ENCODE measurements at places on chromosomes 7 and 10.
A peak's percentile ranks its signal among the peaks of the same experiment; 100 is the strongest.

DNA sequence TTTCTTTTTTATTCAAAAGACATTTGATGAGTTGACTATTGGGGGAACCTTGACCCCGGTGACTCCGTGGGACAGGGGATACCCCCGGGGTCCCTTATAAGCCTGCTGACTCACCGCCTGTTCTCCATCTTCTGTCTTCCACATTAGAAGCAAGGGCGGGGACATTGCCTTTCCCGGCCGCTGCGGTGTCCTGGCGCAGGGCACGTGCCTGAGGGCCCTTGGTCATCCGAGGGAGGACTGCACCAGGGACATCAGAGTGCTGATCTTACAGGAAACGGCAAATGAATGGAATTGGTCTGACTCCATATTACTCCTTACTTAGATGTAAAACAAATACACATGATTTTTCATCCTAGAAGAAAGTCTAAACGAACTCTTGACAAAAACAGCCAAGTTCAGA, 170.1 kb downstream of the CUX1 start:
- no peak for DNase-seq

DNA sequence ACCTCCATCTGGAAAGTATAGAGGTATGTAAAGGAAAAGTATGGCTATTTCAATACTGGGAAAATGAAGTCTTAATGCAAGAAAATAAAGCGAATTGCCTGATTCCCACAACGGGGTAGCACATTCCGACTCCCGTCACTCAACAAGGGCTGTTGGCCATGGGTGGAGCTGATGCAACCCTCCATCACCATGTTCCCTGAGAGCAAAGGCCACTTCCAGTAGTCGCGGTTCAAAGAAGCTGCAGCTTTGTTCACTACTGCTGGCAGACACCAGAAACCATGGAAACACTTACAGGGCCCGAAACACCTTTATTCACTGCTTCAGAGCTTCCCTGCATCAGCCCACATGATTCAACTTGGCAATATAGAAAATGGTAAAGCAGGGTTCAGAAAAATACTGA, 44.0 kb downstream of the TMEM26 start:
- DNase-seq, result no peak

GRCh38 chr7:134019251-134019650, 107.9 kb upstream of the LRGUK start:
- DNase-seq, result no peak

- DNase-seq, result no peak
Measured at GRCh38 chr7:1742555-1743303, 72.7 kb downstream of the ELFN1 start.

DNA sequence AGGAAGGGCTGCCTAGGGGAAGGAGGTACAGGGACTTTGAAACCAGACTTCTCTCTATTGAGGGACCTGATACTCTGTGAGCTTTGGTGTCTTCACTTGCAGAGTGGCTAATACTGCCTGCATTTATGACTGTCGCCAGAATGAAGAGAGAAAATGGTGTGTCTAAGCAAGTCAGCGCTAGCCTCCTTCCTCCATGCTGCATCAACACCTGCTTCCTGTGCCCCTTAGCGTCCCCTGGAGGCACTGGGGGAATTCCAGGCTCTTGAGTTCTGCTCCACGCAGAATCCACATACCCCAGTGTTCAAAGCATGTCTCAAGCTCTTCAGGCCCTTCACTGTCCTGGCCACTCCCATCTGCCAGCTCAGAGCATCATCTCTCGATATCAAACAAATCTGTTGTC, 140.5 kb downstream of the PKD1L1 start:
- DNase-seq, result no peak

DNA sequence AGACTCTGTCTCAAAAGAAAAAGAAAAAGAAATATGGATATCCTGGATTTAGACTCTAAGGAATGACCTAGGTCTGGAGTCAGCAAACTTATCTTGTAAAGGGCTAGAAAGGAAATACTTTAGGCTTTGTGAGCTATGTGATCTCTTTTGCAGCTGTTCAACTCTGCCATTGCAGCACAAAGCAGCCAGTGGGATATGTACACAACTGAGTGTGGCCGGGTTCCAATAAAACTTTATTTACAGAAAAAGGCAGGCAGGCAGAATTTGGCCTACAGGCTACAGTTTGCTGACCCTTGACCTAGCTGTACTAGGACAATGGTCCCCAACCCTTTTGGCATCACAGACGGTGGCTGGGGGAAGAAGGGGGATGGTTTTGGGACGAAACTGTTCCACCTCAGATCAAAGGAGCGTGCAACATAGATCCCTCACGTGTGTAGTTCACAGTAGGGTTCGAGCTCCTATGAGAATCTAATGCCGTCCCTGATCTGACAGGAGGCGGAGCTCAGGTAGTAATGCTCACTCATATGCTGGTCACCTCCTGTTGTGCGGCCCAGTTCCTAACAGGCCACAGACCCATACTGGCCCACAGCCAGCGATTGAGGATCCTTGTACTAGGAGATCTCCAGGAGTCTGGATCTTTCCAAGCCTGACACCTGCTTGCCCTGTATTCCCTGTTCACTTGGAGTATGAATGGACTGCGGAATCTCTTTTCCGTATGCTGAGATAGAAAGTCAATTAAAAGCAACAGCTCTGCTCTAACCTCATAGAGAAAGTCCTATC, 63.0 kb downstream of the CUL1 start:
- DNase-seq, result no peak

DNA sequence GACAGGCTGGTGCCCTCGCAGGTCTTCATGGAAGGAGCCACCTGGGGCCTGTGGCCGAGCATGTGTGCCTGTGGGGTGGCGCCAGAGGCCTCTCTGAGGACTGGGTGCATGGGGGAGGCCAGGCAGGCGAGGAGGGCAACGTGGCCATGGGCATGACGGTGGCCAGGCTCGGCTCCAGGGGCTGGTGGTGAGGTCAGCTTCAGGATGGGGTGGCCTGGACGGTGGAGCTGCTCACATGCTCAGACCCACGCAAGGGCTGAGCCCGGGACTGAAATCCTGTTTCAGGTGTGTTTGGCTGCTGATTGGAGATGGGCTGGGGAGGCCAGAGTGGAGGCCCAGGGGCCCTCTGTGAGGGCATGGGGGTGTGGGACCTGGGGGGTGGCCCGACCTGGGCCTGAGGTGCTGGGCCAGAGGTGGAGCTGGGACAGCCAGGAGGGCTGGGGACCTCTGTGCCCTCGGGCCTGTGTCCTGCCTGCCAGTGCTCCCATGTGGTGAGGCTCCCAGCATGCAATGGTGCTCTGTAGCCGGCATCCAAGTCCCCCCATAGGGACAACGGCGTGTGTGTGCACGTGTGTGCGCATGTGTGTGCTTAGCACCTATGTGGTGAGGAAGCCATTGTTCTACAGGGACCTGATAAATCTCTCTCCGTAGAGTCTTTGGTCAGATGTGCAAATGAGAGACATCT, 71.1 kb downstream of the INPP5A start:
- DNase-seq, result no peak

GRCh38 chr10:44382131-44382858, 2.6 kb downstream of the CXCL12 start:
- no peak for DNase-seq

GRCh38 chr7:128114806-128115205, 83.6 kb upstream of the LRRC4 start:
- no peak for DNase-seq

DNA sequence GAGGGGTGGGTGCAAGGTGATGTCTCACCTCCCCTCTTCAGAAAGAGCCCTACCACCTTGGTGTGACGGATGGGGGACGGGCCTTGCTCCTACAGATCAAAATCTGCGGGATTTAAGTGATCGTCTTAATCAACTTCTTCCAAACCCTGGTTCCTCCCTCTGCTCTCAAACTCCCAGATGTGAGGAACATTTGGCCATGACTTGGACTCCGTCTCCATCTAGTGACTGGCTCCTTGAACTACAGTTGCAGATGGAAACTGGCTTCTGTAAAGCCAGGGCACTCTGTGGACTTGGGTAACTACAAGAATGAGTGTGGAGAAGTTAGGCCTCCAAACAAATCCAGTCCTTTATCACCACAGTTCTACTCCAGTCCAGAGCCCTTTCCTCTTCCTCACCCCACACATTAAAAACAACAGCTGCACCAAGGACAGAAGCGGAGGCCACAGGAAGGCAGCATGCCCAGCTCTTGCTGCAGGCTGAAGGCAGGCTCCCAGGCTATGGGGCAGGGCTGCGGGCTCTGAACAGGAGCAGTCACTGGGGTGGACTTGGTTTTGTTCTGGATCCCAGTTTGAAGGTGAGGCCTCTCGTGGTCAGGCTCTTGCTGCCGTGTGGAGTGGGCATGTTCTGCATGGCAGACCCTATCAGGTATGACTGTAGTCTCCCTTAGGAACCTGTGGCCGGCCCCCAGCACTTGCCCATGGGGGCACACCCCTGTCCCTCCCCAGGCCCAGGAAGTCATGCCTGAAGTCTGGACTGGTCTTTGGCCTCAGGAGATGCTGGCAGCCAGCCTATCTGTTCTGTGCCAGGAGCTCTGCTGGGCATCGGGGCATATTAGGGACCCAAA, 79.4 kb downstream of the VWC2 start:
- DNase-seq, result peak; percentile 85

DNA sequence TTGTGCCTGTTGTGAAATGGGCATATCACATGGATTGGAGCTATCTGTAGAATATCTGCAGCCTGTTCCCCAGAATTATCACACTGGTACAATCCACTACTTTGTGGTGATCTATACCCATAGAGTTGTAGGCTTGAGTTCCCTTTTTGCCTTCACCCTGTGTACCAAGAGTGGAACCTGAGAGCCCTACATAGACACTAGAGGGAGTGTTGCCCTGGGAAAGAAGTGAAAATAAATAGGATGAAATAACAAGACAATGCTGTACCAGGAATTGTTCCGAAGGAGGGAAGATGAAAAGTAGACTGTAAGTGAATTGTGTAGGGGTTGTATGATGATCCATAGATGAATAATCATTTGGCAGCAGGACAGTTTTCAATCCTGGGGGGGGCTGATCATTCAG, 9.0 kb downstream of the SORCS3 start:
- no peak for DNase-seq

DNA sequence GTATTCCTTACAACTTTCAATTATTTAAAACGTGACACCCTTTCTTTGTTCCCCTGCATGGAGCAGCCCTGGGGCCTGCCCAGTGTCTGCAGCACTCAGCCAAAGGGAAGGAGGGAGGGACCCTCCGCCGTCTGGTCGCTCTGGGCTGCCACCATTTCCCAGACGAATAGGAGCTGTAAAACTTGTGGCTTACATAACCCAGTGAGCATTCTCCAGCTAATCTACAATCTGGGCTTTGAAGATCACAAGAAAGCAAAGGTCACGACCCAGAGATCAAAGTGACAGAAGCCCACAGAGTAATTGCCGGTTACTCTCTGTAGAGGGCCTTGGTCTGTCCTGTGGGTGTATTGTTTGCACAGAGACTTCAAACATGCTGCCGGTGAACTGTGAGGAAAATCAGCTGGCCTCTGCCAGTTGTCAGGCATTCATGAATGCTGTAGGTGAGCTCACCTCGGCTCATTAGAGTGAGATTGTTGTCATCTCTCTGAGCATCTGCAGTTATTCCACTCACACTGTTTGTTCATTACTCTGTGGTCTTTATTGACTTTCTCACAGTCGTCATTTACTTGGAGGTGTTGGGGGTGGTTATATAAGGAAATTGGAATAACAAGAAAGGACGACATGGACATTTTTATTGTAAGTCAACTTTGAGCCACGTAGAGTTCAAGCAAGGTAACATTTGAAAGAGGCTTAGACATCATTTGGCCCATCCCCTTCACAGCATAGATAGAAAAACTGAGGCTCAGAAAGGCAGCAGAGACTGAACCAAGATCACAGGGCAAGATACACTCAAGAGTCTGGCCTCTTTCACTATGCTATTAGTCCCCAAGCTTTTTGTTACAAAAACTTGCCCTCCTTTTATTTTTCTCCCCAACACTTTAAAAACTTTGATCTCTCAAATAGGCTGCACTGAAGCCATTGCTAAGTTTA, 619.8 kb downstream of the LRMDA start:
- no peak for DNase-seq

- no peak for DNase-seq
Measured at GRCh38 chr7:123230603-123231002, 30.8 kb upstream of the SLC13A1 start.

DNA sequence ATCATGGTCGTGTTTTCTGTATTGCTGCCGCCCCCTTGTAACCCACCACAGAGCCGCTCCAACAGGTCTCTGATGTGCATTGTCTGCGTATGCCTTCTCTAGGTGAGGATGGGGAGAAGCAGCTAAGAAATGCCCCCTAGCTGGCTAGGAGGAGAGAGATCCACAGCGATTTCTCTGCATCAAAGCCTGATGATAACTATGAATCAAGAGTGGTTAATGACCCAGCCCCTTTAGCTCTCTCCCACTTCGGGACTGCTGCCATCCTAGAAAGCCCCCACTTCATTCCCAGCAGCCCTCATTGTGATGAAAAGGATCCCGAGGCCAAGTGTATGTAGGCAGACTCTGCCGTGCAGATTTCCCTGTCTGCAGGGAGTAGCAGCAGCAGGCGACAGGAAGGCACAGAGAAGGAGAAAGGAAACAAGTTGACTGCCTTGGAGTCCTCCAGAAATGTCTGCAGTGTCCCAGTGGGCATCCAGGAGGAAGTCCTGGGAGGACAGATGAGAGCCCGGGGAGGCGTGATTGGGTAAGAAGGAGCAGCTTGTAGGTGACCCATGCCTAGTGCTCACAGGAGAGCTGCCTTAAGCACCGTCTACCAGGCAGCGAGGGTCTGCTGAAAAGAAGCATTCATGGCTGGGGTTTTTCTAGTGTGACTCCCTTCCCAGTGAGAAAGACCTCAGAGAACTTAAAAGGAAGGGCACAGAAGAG, 2.9 kb downstream of the PLXNA4 start:
- no peak for DNase-seq

- DNase-seq, result no peak
Measured at GRCh38 chr10:6072215-6072934, 10.2 kb upstream of the IL2RA start.

GRCh38 chr10:52756295-52756694, 16.3 kb downstream of the MBL2 start:
- no peak for DNase-seq

DNA sequence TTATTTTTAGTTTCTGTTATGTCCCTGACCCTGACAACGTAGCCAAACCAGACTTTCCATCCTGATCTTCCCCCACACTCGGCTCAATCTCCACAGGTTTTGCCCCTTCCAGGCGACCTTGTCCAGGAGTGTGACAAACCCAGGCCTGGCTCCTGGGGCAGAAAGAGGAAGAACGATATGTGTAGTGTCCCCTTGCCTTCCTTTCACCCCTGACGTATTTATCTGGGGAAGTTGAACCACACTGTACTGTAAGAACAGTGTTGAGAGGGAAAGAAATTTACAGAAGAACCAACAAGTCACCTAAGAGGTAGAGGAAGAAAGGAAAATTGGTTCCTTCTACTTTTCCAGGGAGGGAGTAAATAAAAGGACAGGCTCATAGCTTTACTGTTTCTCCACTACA, 158.0 kb downstream of the VTI1A start:
- no peak for DNase-seq

DNA sequence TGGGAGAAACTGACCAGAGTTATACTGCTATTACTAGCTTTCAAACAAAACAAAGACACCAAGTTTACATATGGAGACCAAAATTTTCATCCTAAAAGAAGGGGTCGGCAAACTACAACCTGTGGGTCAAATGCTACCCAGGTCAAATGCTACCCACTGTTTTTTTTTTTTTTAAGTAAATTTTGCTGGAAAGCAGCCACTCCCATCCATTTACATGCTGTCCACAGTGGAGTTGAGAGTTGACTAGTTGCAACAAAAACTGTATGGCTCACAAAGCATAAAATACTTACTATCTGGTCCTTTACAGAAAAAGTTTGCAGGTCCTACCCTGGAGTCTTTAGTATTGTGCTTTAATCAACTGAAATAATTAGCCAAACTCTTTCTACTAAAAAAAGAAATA, 91.4 kb downstream of the SIRT1 start:
- DNase-seq, result no peak

Data from NT2/D1 (cell line).